ENCODE measurements at places on chromosomes 4 and X.

DNA sequence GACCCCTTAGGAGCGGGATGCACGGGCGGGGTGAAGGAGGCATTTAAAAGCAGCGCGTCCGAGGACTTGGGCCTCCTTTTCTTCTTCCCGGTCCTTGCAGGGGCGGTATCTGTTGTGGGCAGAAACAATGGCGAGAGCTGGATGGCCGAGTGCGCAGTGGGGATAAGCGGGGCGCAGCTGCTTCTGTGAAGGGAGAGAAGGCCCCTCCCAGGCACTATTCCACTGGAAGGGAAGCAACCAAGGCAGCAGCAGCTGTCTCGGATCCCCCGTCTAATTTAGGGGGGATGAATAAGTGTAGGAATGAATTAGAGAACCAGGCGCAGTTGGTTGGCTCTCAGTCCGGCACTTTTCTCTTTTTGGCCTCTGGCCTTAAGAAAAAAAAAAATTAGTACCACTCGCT is 995 bp downstream of the SMARCA5 start:
- DNase-seq = no peak

GRCh38 chr4:81221303-81222081 is 6.5 kb upstream of the PRKG2 start:
- DNase-seq = no peak

DNA sequence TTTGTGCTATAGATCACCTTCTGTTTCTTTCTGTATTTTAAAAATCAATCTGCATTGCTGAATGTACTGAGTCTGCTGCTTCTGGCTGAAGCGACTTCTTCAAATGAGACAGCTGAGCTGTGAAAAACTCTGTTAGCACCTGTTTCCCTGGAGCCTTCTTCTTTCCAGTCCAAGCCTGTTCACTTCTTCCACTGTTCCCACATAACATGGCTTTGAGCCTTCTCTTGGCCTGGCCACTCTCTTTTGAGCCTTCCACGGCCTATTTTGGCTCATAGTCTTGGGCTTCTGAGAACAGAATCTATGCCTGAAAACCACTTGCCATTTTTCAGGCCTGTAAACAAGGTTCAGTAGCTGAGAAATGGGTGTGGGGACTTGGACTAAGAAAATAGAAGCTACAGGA is 132.9 kb upstream of the IGFBP7 start:
- no peak for DNase-seq

DNA sequence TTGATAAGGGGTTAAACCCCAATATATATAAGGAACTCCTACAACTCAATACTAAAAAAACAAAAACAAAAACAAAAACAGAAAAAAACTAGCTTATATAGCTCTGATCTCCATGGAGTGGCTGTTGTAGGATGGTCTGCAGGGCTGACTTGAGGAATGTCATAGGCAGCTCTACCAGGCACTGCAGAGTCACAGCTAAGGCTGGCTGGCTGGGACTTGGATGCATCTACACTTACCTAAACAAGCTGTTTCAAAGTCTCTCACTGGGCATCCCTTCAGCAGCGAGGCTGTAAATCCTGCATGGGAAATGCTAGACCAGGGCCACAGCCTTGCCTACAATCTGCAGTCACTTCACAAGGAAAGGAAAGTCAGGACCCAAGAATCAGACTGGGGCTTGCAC is 61.3 kb downstream of the HOPX start:
- no peak for DNase-seq

DNA sequence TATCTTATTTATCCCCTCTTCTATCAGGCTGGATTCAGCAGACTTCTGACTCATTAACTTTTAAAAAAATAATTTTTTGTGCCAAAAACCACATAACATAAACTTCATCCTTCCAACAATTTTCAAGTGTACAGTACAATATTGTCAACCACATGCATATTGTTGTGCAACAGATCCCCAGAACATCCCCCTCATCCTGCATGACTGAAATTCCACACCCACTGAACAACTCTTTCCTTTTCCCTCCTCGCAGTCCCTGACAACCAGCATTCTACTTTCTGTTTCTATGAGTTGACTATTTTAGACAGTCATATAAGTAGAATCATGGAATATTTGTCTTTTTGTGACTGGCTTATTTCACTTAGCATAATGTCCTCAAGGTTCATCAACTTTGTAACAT is 2.2 kb upstream of the MID2 start:
- DNase-seq = no peak

- DNase-seq = no peak
Measured at GRCh38 chrX:17206584-17206983, 168.4 kb upstream of the NHS start.

DNA sequence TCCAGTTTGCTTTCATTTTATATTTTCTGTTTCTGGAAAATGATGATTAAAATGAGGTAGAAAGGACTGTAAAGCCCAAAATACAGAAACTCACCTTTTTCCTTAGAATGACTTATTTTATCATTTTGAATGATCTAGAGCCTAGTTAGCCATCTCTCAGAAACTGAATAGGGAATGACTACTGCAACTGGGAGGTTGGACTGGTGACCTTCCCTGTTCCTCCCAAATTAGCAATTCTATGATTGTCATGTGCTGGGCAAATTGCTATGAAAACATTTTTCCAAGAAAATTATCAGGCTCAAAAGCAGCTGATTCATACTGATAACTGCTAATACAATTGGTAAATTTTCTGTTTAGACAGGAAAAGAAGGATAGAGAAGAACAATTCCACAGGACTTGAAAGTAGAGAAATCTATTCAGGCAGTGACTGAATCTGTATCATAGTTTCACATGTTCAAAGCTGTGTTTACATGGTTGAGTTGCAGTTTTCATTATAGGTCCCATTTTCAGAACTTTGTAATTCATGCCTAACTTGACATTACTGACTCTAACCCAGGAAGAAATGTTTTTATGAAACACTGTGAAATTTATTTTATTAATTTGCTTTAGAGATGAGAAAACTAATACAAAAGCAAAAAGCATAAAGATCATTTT is 43.4 kb upstream of the SEC24B start:
- no peak for DNase-seq

DNA sequence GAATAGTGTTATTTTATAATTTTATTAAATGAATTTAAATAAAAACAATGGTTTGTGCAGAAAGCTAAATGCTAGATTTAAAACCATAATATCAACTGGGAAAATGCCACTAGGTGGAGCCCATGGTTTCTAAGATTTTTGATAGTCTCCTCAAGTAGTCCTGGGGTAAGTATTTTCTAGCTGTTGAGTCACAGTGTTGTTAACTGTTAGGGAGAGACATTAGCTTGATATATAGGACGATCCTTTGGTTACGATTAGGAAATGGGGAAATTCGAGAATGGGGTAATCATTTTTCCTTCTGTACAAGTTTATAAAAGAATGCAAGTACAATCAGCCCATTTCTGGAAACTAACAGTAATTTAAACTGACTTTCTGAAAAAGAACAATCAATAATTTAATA is 378.4 kb downstream of the ANKRD50 start:
- DNase-seq = no peak

DNA sequence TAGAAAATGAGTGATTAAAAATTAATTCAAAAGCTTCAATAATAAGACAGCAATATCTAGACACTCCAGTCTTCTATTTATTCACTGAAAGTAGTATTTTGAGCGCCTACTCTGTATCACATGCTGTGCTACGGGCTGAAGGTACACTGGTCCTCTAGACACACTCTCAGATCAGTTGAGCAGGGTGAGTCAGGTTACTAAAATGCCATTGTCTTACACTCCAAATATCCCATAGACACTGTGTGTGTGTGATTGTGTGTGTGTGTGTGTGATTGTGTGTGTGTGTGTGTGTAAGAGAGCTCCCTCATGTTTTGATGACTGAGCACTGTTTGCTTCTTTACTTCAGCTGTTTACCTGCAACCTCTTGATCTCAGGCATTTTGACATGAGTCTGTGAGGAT is 342.8 kb upstream of the BOD1L1 start:
- DNase-seq = no peak

GRCh38 chr4:155268821-155269220 is 60.4 kb downstream of the NPY2R start:
- DNase-seq = no peak

- no peak for DNase-seq
Measured at GRCh38 chrX:38768079-38768478, 33.2 kb upstream of the MID1IP1 start.

DNA sequence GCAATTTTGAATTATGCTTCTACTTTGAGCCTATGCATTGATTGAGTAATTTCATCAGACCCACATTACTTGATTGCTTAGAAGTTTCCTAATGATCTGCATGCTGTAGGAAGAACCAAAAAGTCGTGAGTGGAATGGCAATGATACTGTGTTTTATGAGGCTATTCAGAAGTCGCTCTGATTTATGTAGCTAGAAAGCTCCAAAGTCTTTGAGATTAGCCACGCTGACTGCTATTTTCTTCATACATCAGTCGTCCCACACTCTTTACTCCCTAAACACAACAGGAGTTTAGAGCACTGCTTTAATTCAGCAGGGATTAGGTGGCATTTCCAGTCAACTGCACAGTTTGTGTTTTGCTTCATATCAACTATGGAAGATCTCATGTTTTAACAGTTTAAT is 4.1 kb downstream of the GRID2 start:
- DNase-seq = no peak

DNA sequence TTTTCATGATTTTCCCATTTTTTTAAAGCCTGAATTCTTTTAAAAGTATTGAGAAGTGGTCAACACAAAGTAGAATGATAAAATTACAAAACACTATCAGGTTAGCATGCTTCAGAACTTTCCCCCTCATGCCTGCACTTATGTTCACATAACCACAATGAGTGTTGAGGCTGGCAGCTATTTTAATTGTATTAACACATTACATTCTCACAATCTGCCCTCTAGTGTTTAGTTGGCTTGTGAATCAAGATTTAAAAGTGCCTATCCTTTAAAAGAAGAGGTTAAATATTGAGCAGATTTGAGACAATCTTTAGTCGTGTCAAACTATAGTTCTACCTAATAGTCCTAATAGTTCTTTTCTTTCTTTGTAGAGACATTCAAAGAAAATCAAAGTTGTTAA is 93.6 kb upstream of the NAP1L5 start:
- DNase-seq = no peak

GRCh38 chr4:89113415-89113814 is 2.1 kb downstream of the TIGD2 start:
- DNase-seq = no peak

- DNase-seq = no peak
Measured at GRCh38 chr4:174119830-174120229, 163.6 kb downstream of the FBXO8 start.

- no peak for DNase-seq
Measured at GRCh38 chr4:55947254-55947882, 1.4 kb upstream of the CEP135 start.

DNA sequence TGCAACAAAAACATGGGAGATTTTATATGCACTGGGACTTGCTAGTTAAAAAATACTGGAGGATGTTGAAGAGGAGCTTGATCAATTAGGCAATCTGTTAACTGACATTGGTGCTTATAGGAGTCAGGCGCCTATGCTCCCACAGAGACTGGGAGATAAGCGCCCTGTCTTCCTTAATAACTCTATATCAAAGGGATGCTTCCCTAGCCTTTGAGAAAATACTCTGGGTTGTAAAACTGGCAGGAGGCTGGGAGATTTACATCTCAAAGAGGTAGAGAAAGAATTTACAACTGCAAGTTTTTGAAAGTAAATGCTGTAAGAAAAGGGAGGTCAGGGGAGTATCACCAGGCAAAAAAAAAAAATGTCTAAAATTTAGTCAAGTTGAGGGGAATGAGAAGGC is 325.4 kb downstream of the PCDH10 start:
- DNase-seq = no peak

- DNase-seq = no peak
Measured at GRCh38 chrX:11364835-11365234, 71.6 kb downstream of the AMELX start.

GRCh38 chr4:73763877-73764276 is 23.5 kb downstream of the CXCL8 start:
- DNase-seq = no peak

GRCh38 chr4:8732681-8733243 is 138.9 kb downstream of the HMX1 start:
- no peak for DNase-seq

DNA sequence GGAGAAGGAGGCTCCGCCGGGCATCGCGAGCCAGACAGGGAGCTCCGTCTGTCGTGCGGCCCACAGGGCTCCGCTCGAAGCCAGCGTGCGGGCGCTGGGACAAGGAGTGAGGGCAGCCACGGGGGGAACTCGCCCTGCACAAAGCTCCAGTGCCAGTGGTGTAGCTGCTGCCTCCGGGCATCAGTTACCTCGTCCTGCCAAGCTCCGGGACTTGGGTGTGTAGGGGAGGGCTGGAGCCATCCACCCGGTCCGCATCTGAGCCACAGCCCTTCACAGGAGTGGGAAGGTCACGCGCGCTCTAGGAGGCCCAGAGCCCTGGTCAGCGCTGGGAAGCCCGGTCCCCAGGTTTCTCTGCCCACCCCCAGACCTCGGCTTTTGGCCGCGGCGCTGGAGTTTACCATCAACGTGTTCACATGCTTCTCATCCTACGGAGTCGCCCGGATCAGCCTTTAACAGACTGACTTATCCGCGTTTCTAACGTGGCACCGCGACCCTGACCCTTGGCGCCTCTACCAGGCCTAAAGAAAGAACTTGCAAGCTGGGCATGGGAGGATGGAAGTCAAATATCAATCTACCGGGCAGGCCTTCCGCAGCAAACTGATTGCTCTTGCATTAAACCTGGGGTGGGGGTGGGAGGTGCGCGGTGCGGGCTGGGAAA is 8.4 kb upstream of the PRDM8 start:
- DNase-seq = no peak

DNA sequence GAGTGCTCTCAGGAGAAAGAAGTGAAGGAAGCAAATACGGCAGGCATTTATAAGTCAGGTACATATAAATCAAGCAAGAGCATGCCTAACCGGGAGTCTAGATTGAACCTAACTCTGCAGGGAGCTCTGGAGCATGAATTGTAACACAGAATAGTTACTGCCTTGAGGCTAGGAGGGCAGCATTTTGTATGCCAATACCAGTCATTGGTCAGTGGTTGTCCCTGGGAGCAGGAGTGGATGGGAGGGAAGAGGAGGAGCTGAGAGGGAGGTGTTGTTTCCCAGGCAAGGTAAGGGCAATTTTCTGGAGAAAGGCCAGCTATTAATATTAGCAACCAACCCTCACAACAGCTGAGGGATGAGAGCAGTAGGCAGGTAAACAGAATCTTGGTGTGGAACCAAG is 224.7 kb upstream of the DCAF8L1 start:
- DNase-seq = no peak

- no peak for DNase-seq
Measured at GRCh38 chr4:78767350-78767749, 8.8 kb upstream of the BMP2K start.

DNA sequence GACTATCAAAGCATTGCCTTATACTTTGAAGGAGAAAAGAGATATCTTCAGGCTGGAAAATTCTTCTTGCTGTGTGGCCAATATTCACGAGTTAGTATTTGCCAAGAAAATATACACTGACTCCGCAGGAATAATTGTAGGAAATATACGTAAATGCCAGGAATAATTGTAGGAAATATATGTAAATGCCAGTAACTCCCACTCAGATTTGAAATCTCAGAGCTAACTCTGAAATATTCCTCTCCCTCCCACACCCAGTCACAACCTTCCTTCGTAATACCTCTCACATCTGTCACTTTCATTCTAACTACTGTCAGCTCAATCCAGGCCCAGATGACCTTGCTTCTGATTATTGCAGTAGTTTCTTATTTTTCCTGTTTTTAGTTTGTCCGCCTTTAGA is 73.5 kb downstream of the WDR19 start:
- no peak for DNase-seq
